KG1 (cell line): ENCODE measurements at places on chromosomes 4 and X.

GRCh38 chr4:124206779-124207605, 505.5 kb downstream of the ANKRD50 start:
- no peak for DNase-seq

GRCh38 chr4:128299848-128300247, 12.2 kb upstream of the PGRMC2 start:
- DNase-seq, result no peak

- DNase-seq, result no peak
Measured at GRCh38 chr4:123306769-123307168, 89.8 kb upstream of the SPRY1 start.

DNA sequence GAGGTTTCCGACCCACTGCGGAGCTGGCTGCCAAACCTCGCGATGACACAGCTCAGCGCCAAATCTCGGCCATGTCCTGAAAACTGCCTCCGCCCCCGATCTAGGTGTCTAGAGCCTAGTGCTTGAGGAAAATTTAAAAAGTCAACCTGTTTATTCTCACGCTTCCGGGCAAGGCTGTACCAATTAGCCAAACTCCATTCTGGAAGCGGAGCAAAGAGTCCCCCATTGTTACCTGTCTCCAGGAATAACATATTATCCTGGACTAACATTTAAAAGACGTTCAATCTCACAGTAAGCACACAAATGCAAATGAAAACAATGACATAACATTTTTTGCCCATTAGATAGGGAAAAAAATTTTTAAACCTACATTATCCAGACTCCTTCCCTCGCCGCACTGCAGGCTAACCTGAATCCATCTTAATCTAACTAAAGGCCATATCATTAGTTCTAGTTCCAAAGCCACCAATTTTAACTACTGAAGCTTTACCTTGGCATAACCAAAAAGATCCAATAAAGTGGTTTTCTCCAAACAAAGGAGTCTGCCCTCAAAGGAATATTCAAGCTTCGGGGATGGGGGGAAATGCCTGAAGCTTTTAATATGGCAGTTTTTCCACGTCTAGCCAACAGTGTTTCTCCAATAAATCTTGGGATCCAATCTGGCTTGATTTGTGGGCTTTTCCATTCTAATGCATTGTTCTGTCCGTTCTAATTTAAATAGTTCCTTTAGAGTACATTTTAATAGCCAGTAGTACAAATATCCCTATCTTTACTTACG, 1.9 kb downstream of the HUWE1 start:
- no peak for DNase-seq

GRCh38 chrX:128057421-128057820, 5.2 kb upstream of the ACTRT1 start:
- no peak for DNase-seq

DNA sequence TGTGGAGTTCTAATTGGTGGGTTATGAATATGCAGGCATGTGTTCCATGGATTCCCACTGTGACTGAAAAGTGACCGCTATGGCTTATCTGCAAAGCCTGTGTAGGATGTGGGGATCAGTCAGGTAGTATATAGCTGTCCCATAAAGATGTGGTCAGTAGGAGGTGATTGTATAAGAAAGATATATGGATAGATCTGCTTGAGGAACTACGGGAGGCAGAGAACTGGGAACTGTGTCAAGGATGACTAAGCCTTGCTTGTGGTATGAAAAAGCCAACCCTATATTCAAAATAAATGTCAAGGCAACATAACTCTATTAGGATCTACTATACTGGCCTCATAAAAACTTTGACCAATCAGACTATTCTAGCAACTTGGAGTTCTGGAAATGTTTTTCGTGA, 185.2 kb downstream of the KLHL4 start:
- DNase-seq, result no peak

GRCh38 chr4:188110741-188111471, 1.5 kb upstream of the TRIML2 start:
- DNase-seq, result no peak

GRCh38 chr4:15006416-15007024, 4.2 kb downstream of the CPEB2 start:
- no peak for DNase-seq

GRCh38 chrX:19855700-19856381, 31.6 kb downstream of the SH3KBP1 start:
- DNase-seq, result no peak

DNA sequence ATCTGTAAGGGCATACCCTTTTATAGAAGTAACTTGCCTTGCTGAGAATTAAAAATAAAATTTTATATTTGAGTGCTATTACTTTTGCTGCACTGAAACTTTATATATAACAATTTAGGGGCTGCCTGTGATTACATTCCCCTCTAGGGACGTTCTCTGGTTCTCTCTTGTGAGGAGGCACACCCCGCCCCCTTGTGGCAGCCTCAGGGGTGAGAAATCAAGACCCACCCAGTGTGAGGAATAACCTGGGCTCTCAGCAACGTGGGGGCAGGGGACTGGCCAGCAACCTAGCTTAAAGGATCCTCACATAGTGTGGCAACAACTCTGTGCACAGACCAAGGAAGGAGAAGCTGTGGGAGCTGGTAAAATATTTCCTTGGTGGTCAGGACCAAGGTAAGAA, 43.7 kb downstream of the MAGEA9 start:
- no peak for DNase-seq

GRCh38 chrX:71102292-71102691, 4.2 kb downstream of the CXorf65 start:
- DNase-seq, result no peak

- DNase-seq, result no peak
Measured at GRCh38 chr4:2651546-2651945, 104.6 kb downstream of the TNIP2 start.

DNA sequence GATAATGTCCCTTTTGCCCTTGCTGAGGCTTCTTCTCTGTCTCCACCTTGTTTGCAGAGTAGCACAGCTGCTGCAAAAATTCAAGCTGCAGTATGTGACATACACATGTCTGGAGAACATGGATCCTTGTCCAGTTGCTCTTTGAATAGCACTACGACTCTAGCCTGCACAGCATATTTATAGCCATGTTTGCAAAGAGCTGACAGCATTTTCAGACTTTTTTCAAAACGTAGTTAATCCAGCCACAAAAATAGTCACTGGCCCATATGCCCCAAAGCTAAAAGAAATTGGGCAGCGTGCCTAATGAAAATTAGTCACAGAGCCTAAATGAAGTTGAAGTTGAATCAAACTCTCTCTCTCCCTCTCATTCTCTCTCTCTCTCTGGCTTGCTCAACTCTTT, 17.5 kb downstream of the SLC16A2 start:
- no peak for DNase-seq

DNA sequence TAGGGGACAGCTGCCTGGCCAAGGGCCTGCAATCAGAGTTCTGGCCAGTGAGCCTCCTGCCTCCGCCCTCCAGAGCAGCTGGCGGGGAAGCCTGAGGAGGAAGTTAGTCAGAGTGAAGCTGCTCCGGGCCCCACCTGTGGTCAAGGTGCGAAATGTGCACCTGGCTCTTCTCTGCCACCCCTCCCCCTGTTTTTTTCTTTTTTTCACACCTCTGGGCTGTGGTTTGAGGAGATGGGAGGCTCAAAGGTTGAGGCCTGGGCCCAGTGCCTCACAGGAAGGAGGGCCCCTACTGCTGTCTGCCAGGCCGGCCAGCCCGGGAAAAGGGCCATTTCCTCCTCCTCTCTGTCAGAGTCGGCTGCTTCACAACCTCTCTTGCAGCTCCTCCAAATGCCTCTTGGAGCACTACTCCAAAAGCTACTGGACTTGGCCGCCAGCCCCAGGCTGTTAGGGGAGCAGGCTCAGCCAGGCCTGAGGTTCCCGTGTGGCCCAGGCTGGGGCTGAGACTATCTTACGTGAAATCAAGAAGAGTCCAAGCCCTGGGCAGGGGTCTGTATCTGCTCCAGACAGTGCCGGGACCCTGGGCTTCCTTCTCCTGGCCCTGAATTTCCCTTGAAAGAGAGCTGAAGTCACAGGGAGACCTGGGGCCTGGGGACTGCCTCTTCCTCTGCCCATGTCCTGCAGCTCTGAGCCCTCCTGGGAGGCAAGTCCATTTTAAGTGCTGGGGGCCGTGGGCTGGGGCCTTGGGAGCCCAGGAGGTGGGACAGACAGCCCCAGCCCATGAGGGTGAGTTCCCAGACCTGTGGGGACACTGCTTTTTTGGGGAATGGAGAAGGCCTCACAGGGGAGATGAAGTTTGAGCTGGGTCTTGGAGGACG, 4.5 kb upstream of the CXCR3 start:
- no peak for DNase-seq

- DNase-seq, result no peak
Measured at GRCh38 chr4:2793586-2794485, 951 bp downstream of the SH3BP2 start.

GRCh38 chr4:20253735-20254409, 2.2 kb downstream of the SLIT2 start:
- no peak for DNase-seq

DNA sequence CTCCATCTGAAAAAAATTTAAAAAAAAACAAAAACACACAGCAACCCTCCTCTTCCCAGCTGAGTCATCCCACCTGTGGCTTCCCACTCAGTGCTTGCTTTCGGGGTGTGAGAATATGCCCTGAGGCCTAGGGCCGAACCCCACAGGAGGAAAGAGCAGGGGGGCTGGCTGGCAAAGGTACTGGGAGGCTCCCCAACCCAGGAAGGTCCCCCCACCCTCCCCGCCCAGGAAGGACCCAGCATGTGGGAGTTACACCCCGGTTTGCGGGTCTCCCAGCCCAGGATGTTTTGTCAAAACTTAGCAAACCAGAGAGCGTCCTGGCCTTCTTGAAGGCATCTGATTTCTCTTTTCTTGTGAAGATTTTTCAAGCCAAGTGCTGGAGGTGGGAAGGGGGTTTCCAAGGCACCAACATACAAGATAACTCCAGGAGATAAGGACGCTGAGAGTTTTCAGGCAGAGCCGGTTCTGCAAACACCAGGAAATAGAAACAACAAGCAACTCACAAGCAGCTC, 25.7 kb upstream of the CSF2RA start:
- DNase-seq, result no peak

GRCh38 chr4:6965329-6965728, 55.7 kb downstream of the TBC1D14 start:
- no peak for DNase-seq

DNA sequence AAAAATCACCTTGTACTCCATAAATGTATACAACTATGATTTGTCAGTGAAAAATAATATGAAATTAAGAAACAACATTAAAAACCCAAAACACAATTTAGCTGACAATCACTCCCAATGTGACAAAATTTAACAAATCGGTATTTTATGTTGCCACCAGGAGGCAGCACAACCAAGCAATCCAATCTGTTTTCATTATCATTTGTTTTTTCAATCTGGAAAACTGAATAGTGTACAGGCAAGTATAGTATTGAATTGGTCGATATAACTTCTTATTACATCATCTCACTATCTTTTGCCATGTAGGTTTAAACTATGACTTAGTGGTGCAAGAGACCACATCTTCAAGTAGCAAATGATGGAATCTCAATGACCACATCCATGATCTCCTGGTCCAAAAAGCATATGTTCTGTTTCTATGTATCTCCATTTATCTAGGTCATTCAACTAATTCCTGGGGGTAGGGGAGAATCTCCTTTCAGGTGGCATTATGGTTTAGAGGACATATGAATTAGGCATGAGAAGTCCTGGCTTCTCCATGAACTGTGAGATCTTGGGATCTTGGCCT, 112.9 kb upstream of the AGA start:
- DNase-seq, result no peak

GRCh38 chr4:74543231-74543781, 98.4 kb downstream of the AREG start:
- DNase-seq, result no peak

DNA sequence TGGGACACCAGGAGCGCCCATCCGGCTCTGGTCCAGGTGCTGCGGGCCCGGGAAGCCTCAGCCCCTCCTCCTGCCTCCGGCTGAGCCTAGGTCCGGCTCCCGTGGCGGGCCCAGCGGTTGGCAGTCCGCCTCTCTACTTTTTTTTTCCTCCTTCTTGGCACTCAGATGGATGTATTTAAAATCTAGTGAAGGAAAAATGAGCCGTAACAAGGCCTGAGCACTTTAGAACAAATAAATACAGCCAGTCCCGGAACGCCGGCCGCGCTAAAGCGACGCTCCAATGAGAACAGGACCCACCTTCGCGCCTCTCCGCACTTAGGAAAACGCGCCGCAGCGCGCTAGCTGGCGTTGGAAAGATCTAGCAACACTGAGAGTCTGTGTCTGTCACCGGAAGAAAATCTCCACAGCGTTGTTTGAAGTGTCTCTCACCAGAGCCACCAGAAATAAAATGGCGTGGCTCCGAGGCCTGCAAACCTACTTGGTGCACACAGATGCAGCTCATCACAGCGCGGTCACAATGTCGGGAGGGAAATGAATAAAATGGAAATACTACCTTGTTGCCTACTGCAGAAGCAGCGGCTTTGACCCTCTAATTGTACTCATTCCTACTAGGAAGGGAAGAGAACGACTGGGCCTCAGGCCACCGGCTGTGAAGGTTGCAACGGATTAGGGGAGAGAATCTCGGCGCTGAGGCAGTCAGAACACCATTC, 4.7 kb downstream of the NEUROG2 start:
- DNase-seq, result no peak

DNA sequence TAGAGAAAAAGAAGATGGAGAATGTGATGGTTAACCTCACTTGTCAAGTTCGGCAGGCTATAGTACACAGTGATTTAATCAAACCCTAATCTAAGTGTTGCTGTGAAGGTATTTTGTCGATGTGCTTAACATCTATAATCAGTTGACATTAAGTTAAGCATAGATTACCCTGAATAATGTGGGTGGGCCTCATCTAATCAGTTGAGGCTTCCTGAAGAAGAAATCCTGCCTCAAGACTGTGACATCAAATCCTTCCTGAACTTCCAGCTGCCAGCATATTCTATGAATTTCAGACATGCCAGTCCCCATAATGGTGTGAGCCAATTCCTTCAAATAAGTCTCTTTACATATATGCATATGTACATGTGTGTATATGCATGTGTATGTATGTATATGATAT, 181.4 kb downstream of the PACRGL start:
- no peak for DNase-seq

- DNase-seq, result no peak
Measured at GRCh38 chrX:7574325-7574724, 268.6 kb upstream of the VCX start.

- DNase-seq, result no peak
Measured at GRCh38 chr4:113707048-113707447, 54.5 kb downstream of the CAMK2D start.

- no peak for DNase-seq
Measured at GRCh38 chrX:153797415-153798015, 3.0 kb downstream of the SSR4 start.

- DNase-seq, result no peak
Measured at GRCh38 chrX:1587161-1587560, 4.2 kb upstream of the AKAP17A start.

GRCh38 chr4:183702492-183702891, 43.4 kb downstream of the TRAPPC11 start:
- DNase-seq, result no peak

GRCh38 chrX:13397878-13398818, 78.3 kb upstream of the ATXN3L start:
- no peak for DNase-seq
